Jurkat, Clone E6-1 (cell line): ENCODE measurements at places on chromosomes 16 and 17.

DNA sequence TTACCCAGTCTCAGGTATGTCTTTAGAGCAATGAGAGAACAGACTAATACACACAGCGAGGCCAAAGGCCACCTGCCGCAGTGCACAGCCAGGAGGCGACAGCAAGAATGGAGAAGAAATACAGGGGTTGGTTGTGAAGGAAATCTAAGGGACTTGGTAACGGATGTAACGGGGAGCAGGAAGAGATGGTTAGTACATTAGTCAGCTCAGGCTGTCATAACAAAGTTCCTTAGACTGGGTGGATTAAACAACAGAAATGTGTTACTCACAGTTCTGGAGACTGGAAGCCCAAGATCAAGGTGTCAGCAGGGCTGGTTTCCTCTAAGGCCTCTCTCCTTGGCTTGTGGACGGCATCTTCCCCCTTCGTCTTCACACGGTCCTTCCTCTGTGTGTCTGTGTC is 47.1 kb downstream of the TVP23C start:
- DNase-seq: no peak

DNA sequence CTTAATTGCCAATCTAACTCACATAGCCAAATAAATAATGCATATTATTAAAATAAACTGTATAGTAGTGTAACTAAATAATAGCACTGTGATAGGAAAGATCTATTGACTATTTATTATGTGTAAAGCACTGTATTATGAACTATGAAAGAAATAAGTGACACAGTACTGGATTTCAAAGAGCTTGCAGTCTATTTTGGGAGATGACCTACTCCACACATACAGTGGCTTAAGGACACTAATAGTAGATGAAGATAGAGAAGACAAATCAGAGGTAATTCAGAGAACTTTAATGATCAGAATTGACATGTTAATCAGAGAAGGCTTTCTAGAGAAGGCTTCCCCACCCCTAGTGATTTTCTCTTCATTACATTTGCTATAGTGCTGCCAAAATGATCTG is 14.6 kb downstream of the LASP1NB start:
- no peak for DNase-seq

DNA sequence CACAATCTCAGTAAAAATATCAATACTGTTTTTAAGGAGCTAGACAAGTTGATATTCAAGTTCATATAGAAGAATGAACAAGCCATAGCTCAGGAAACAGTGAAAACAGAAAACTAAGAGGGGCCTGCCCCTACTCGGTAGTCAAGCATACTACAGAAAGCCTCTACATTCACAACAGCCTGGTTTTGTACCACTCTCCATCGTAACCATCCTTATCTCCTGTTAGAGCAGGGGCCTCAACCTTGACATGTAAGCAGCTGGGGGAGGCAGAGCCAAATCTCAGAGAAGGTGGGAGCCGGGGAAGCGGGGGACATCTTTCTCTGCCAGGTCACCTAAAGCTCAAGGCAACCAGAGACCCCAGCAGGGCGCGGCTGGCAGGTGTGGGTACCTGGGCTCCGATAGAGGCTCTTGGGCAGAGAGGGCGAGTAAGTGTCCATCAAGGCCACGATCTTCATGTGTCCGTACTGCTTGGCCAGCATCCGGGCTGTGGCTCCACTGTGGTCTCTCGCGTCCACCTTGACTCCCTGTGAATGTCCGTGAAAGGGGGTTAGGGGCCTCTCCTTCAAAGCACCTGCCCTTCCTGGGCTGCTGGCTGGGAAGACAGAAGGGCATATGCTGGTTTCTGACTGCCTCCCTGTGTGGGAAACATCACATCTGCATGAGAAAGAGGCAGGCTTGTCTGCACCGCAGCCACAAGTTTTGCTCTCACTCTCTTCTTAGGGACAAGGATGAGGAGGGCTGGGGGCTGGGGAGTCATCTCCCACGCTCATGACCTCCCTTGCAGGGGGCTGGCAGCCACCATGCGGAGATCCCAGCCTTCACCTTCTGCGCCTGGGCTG is 20.2 kb downstream of the ANKS3 start:
- no peak for DNase-seq

DNA sequence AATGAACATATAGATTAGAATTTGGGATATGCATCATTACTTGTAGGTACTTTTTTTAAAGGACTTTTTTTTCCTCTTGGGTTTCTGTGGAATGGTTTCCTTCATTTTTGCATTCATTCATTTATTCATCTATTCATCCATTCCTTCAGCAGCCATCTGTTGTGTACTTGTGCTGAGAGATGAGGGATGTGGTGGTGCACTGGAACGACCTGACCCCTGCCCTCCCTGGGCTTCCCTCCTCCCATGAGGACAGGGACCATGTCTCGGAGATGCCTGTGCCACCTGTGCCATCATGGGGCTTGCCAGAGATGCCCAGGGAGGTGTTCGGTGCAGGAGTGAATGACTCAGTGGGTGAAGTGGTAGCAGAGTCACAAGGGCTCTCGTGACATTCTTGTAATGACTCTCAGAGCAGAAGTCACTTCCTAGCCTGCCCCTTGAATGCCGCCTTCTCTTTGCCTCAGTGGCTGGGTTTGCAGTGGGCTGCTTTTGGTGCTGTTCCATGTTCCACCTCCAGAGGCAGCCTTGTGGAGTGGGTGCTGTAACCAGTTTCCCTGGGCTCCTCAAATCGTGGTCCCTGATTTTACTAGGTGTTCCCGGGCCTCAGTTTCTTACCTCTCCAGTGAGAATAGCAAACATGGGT is 43.9 kb downstream of the CLEC16A start:
- DNase-seq: no peak

GRCh38 chr17:48588528-48588927 is 1.5 kb downstream of the HOXB3 start:
- DNase-seq: no peak
